CD4-positive, alpha-beta T cell treated with Interleukin-10 for 1 hour (primary cell): ENCODE measurements at places on chromosomes 2 and 18.

GRCh38 chr2:144382849-144383248, 137.1 kb downstream of the ZEB2 start:
- peak; percentile 53 for DNase-seq

GRCh38 chr2:176546550-176546949, 277.3 kb downstream of the MTX2 start:
- no peak for DNase-seq

- DNase-seq = no peak
These were observed 852 bp upstream of the KCNH7 start for GRCh38 chr2:162839419-162839818.

DNA sequence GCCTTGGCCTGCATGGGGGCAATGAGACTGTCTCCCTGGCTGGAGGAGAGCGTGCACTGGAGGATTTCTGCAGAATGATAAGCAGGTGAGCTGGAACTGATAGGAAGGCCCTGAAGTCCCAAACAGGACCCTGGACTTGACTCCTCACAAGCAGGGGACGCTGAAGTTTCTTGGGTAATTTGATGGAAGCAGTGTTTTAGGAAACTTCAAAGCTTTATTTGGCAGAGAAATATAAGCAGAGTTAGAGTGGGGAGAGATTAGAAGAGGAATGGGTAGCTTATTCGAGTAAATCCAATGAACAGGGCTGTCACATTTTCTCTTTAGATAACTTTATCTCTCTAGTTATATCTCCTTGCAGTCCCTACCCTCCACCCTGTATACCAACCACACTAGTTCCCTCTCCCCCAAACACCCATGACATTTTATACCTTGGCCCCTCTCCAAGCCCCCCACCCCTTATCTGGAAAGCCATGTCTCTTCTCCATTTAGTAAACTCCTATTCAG, 73.6 kb upstream of the IGFBP5 start:
- DNase-seq = no peak

DNA sequence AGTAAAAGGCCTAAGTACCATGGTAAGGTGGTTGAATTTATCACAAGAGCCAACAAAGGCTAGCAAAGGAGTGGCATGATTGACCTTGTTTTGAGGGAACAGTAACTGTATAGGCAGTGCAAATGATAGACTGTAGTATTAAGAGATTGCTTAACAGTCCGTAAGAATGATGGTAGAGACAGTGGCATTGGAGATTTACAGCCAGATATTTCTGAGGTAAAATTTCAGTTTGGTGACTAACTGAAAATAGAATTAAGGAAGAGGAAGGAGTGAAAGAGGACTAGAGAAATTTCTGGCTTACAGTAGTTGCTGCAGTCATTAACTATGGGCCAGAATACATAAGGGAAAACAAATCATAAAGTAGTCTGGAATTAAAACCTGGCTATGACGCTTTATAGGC, 4.4 kb upstream of the BAZ2B start:
- DNase-seq = no peak

DNA sequence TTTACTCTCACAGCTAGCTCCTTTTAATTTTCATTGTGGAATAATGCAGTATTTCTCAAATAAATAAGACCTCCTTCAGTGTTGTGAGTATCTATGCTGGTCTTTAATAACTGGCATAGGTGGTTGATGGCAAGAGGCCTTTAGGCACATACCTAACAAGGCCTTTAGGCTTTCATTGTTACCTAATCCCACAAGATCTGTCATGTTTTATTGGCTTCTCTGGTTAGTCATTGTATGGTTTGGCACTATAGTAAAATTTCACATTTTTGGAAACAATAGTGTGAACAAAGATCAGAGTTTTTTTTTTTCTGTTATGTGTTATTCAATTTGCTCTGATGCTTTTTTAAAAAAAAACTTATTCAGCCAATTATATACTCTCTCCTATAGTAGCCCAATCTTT, 89.8 kb upstream of the NEUROD1 start:
- DNase-seq = no peak

- DNase-seq = no peak
These were observed 96.9 kb downstream of the SETBP1 start for GRCh38 chr18:44777457-44778192.

DNA sequence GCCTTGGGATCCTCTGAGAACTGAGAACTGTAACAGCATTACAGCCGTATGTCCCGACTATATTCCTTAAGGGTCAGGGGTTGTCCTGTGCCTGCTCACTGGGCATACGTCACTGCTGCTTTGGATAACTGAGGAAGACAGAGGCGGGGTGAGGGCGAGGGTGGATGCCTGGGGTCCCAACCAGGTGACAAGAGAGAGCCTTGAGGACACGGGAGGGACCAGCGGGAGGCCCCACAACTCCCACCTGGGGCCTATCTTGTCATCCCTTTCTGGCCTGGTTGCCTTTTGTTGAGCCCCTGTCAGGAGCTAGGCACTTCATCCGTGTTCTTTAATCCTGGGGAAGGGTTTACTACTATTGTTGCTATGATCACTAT, 28.8 kb downstream of the INPP5D start:
- DNase-seq = no peak
